ENCODE measurements at places on chromosomes 3 and 15.

DNA sequence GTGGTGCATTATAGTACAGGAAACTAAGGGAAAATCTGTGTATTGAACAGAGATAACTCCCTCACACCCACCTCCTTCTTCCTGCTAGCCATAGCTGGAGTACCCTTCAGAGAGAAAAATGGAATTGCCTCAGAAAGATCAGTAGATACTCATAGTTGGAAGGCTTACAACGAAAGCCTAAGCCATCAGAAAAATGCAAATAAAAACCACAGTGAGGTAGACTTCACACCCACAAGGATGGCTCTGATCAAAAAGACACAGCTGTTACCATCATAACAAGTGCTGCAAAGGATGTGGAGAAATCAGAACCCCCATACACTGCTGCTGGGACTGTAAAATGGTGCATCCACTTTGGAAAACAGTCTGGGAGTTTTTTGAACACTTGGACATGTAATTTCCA, 7.4 kb upstream of the DLG1 start:
- no peak for DNase-seq

- DNase-seq: peak; percentile 23
Observed at GRCh38 chr15:31439328-31439727, 112.7 kb downstream of the KLF13 start.

DNA sequence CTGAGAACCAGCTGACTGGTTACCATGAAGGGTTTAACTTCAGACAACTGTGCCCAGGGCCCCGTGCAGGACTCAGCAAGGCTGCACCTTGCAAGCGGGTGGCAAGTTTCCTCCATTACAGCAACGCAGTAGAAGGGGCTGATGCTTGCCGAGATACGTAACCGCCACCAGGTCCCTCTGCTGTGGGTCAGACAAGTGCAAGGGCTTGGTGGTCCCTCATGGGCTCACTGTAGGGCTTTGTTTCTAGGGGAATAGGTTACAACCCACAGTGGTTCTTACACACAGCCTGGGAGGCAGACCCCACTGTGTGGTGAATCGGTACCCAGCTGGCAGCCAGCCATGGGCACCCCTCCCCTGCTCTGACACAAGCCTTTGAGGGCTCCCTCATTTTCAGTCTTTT, 15.5 kb upstream of the SNRPA1 start:
- DNase-seq: no peak

DNA sequence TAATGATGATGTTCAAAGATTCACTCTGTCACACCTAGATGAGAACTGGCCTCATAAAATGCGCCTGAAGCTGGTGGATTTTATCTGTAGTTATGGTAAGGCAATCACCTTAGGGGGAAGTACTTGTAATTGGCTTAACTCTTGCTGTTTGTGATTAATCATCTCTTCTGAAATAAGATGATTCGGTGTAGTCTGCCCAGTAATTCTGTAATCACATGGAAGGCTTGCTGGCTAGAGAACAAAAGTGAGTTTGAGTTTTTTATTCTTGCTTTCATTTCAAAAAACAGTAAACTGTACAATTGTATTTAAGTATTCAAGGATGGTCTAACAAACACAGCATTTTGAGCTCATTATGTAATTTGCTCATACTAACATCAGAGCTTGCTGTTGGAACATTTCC, 72.1 kb downstream of the OTOL1 start:
- no peak for DNase-seq

DNA sequence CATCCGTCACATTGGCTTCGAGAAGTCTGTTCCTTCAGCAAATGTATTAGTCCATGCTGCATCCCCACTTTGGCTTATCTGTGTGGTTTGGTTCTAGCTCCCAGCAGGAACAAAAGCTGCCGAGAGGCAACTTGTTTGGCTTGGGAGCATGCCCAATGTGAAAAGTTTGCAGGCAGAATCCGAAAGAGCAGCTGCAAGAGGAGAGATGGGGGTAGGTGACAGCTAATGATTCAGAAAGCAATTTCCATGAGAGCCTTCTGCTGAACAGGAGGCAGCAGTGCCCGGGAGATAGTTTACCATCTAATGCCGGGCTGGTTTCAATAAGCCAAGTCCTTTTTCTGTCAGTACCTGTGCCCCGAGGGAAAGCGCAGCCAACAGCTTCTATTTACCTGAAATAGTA, 60.2 kb downstream of the GRM7 start:
- no peak for DNase-seq

DNA sequence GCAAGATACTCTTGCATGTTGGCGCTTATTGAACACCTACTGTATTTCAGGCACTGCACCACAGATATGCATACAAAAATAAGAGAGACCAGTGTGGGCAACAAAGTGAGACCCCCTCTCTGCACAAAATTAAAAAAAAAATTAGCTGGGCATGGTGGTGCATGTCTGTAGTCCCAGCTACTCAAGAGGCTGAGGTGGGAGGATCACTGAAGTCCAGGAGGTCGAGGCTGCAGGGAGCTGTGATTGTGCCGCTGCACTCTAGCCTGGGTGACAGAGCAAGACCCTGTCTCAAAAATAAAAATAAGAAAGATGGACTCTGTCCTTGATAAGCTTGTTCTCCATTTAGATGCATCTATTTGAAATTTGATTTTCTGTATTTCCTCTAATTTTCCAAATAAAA, 20.8 kb downstream of the FEM1B start:
- no peak for DNase-seq

DNA sequence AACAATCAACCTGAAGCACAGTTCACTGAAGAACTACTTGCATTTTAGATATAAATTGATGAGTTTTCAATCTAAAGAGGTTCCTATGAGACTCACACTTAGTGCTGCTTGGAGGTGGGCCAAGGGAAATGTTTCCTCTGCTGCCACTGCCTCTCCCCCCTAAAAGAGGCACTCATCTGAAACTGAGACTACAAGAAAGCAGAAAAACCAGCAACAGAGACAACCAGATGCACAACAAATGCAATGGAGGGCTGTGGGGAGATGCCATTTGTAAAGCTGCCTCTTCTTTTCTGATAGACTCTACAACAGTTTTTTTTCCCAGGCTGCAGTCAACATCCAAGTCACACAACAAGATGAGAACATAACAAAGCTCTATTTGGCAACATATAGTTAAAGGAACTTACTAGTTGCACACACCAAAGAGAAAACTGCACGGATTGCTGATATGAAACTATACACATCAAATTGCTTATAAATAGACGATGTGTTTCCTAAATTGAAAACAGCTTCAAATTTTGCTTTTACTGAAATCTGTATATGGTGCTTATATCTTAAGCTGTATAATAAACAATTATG, 11.0 kb downstream of the TSPAN3 start:
- DNase-seq: no peak

DNA sequence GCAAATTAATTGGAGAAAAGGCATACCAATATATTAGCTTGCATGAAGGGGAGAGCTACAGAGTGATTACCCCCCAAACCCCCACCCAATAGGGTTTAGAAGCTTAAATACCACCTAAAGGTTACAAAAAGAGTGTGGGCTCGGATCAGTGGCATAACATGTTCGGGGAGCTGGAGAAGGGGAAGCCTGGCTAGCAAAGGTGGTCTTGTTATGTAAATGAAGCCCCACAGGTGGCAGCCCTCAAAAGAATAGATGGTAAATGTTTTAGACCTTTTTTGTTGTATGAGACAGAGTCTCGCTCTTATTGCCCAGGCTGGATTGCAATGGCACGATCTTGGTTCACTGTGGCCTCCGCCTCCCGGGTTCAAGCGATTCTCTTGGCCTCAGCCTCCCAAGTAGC, 10.9 kb upstream of the PXK start:
- no peak for DNase-seq

DNA sequence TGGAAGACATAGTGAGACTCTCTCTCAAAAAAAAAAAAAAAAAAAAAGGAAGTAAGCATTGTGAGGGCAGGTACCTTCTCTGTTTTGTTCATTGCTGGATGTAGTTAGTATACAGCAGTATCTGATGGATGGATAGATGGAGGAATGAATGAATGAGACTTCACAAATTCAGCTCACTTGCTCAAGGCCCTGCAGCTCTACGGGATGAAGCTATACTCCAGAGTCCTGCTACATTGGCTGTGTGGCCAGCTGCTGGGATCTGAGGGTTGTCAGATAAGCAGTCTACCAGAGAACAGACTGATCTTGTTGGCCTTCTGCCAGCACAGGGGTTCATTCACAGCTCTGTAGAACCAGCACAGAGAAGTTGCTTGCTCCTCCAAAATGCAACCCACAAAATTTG, 35.0 kb downstream of the MLH1 start:
- no peak for DNase-seq

GRCh38 chr15:42802168-42802567, 65.2 kb upstream of the CDAN1 start:
- DNase-seq: no peak

DNA sequence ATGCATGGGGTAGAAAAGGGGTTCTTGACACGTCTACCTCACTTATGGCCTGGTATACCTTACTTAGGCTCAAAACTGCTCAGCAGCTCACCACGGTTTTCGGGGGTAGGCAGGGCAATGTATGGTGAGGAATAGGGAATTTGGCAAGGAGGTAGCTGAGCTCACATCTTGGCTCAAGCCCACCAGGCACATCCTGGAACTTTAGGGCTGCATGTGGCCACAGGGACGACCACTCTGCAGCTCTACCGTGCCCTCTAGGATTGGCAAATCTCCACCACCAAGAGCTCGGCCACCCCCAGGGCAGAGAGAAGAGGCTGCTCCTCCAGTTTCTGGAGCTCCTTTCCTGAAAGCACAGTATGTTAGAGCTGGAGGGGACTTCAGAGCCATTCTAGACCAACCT, 69.7 kb downstream of the MRPL46 start:
- no peak for DNase-seq

DNA sequence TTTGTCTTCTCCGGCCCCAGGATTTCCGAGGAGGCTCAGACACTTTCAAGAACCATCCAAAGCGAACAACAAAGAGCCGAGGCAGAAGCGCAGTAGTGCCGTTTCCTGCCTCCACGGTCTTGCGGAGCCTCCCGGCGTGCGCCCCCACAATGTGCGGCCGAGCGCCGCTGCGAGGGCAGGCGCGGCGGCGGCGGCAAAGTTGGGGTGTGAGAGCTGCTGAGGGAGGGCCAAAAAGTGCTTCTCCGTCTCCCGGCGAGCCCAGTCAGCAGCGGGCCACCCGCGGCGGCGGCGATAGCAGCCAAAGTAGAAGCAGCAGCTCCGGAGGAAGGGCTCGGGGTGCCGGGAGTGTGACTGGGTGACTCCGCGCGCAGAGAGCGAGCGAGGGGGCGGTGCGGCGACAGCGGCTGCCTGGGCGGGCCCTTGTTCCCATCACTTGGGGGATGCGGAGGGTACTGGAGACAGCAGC, 749.1 kb downstream of the ROBO1 start:
- no peak for DNase-seq

GRCh38 chr3:191412759-191413158, 48.2 kb upstream of the PYDC2 start:
- DNase-seq: no peak

- no peak for DNase-seq
Observed at GRCh38 chr3:25007974-25008658, 419.9 kb upstream of the RARB start.

DNA sequence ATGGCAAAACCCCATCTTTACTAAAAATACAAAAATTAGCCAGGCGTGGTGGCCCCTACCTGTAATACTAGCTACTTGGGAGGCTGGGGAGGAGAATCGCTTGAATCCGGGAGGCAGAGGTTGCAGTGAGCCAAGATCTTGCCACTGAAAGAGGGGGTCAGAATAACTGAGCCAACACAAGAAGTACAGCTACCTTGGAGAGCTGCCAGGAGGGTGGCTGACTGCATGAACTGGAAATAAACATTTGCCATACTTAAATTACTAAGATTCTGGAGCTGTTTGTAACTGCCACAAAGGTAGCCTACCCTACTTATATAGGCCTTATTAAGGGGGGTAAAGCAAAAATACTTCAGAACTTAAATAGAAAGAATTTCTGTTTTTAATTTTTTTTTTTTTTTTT, 15.4 kb upstream of the PIK3CB start:
- no peak for DNase-seq

DNA sequence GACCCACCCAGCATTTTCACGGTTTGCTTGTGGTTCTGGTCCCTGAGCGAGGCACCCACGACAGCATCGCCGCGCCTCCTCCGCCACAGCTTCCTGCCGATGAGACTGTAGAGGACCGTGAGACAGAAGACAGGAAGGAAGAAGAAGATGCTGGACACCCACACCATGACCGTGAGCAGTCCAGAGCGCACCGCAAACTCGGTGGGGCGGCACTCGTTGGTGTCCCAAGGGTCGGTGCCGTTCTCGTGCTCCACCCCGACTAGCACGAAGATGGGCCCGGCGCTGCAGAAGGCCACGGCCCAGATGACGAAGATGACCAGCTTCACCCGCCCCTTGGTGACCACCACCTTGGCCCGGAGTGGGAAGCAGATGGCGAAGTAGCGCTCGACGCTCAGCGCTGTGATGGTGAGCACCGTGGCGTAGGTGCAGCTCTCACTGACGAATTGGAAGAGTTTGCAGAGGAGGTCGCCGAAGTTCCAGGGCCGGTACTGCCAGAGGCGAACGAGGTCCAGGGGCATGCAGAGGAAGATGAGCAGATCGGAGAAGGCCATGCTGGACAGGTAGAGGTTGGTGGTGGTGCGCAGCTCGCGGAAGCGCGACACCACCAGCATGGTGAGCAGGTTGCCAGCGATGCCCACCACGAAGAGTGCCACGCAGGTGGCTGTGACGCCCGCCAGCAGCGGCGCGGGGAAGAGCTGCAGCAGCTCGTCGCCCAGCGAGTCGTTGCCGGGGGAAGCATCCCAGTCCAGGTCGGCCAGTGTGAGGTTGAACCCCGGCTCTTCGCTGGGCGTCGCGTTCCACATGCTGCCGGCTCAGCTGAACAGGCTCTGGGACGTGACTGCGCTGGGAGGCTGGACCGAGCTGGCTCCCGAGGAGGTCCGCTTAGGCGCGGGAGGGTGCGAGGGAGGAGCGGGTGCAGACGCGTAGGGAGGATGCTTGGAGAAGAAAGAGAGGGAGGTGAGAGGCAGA, at the start of gene GHSR:
Gene GHSR (minus strand): TSS at position 846 of the 969 bp plus-strand sequence. CDS start 43 bp downstream, at position 803.
- DNase-seq: peak; percentile 11

- DNase-seq: no peak
Observed at GRCh38 chr15:100650685-100651084, 48.3 kb downstream of the ASB7 start.

DNA sequence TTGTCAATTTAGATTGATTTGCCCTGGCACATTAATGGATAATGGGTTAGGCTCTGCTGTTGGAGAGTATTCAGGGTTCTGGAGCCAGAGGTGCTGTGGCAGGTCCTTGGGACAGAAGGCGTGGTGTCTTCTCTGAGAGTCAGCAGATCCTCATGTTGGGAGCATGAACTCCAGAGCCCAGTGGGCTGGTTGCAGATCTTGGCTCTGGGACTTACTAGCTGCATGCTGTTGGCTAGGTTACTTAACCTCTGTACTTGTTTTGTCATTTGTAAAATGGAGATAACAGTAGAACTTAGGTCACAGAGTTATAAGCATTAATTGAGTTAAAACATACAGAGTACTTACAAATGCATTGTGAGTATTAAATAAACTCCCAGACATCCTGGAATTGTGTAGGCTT, 77.6 kb downstream of the CCK start:
- DNase-seq: no peak

- no peak for DNase-seq
Observed at GRCh38 chr3:100978011-100978659, 15.1 kb downstream of the ABI3BP start.

GRCh38 chr15:66703540-66703941, 1.5 kb downstream of the SMAD6 start:
- peak; percentile 21 for DNase-seq
